H54 (cell line): ENCODE measurements at places on chromosomes 3 and 15.

GRCh38 chr3:5250467-5251195, 63.1 kb downstream of the EDEM1 start:
- DNase-seq, result no peak

- no peak for DNase-seq
Observed at GRCh38 chr3:72041511-72041910, 256.6 kb upstream of the PROK2 start.

GRCh38 chr15:82003916-82004315, 41.9 kb downstream of the MEX3B start:
- DNase-seq, result no peak

DNA sequence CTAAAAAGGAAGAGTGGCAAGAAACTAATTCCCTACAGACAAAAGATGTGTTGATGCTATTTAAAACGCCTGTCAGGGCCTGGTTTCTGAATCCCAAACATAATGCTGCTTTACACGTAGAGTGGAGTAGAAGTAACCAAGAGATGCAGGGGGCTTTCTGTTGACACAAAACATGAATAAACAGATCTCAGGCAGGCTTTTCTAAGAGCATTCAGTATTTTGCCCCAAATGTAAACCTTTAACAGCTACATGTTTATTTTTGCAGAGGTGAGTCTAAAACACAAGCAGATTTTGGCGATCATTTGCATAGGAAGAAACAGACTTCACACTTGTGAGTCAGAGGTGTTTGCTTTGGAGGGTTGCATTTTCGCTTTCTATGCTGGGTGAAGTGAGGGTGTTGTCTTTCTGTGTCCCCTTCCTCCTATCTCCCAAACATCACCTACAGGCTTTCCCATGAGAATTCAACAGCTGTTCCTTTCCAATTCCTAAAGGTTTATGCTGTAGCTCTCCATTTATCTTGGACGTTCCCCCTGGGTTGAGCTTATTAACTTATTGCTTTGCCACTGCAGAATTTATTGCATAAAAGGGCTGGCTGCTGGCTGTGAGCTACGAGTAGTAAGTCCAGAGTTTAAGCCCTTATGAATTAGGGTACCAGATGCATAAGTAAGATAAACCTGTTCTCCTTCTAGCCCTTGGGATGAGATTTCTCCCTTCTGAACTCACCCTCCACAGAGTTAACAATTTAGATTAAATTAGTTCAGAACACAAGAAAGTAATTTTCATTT, 156.7 kb downstream of the DIPK2A start:
- no peak for DNase-seq

DNA sequence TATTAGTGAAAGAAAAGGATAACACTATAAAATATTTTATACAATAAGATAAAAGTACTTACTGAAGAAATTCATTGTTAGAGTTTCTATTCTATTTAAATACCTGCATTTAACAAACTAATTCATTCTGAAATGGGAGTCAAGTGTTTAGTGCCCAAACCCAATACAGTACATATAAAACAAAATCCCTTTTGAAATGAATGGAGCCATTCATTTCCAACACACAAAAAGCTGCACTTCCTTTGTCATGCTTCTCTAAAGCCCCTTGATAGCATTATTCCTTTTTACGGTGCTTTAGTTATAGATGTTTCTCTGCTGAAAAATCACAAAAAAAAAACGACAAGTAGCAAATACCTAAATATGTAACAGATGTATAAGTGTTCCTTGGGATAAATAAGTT, 596.3 kb downstream of the ZIC1 start:
- DNase-seq, result no peak

- no peak for DNase-seq
Observed at GRCh38 chr3:122001892-122002291, 20.2 kb downstream of the ILDR1 start.

GRCh38 chr3:168813225-168813802, 717.6 kb upstream of the GOLIM4 start:
- DNase-seq, result no peak

DNA sequence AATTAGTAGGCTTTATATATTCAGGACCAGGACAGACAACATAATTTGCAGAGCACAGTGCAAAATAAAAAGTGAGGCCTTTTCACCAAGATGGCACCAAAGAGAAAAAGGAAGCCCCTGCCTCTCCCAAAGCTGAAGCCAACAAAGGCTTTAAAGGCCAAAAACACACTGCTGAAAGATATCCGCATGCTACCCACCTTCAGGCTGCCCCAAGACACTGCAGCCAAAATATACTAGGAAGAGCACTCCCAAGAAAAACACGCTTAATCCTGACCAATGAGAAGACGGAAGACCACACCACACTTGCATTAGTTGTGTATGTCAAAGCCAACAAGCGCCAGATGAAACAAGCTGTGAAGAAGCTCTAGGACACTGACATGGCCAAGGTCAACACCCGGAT, 38.0 kb downstream of the PIK3CB start:
- DNase-seq, result no peak

- peak; percentile 89 for DNase-seq
Observed at GRCh38 chr3:13598926-13599886, 50.3 kb downstream of the FBLN2 start.

GRCh38 chr3:175192536-175192935, 333.4 kb downstream of the NAALADL2 start:
- DNase-seq, result no peak
